ENCODE measurements at places on chromosomes 12 and 14.

DNA sequence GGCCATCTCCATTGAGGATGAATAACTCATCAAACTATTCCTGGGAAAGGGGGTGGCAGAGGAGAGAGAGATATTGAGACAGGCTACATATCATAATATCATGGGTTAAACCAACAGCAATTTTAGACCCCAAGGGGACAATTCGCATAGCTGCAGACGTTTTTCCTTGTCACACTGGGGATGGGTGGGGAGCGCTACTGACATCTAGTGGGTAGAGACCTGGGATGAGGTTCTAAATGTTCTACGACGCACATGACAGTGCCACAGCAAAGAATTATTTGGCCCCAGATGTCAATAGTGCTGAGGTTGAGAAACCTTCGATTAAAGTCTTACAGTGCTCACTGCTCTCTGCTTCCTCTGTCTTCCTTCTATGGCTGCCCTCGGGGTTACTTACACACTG, 425.6 kb downstream of the NRXN3 start:
- DNase-seq: no peak

GRCh38 chr14:50035214-50035613, 81.2 kb downstream of the VCPKMT start:
- no peak for DNase-seq

- DNase-seq: no peak
These were observed 49.6 kb downstream of the ST8SIA1 start for GRCh38 chr12:22284871-22285270.

- no peak for DNase-seq
These were observed 447.6 kb upstream of the SEL1L start for GRCh38 chr14:81981307-81981675.

DNA sequence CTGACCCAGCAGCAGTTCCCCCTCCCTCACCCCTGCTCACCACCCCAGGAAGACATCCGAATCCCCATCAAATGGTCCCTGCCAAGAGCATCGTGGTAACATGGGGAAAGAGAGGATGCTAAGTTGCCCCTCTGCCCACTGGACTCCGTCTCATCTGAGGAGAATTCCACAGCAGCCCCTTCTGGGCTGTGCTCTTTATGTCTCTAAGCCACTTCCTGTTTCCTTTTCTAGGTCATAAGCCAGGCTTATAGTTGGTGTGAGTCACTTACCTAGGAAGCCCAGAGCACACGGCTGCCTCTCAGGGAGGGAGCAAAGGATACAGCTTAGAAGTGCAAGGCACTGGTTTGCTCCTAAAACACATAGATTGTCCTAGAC, 76.0 kb downstream of the VCPKMT start:
- DNase-seq: peak; percentile 48

All from AG08396 (cell line).